ENCODE measurements at places on chromosomes 1 and 21.
A peak's percentile ranks its signal among the peaks of the same experiment; 100 is the strongest.

GRCh38 chr1:78619803-78620579 is at the start of gene IFI44L:
Gene IFI44L, plus strand, starts transcription at chr1:78620448. Its CDS starts 7,468 bp downstream, at chr1:78627916.
- DNase-seq = peak; percentile 34

GRCh38 chr1:157963713-157964112 is 29.7 kb upstream of the KIRREL1 start:
- peak; percentile 43 for DNase-seq

- DNase-seq = no peak
Measured at GRCh38 chr1:205068457-205069040, 15.7 kb downstream of the TMEM81 start.

DNA sequence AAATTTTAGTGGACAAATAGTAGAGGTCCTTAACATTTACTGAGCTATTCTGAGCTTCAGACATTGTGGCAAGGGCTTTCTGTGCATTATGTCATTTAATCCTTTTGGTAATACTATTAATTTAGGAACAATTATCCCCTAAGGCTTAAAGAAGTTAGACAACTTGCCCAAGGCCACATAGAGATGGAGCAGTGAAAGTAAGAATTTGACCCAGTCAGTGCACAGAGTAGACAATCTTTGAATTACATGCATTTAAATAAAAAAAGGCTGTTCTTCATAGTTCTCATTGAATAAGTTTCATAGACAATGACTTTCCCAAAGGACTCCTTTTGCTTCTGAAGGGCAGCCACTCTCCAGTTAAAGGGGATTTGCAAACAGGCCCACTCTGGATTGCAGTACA is 142.7 kb downstream of the RUNX1 start:
- no peak for DNase-seq

GRCh38 chr1:47378147-47378546 is 37.9 kb upstream of the FOXE3 start:
- DNase-seq = no peak

- DNase-seq = no peak
Measured at GRCh38 chr1:112298558-112298957, 97.5 kb upstream of the CTTNBP2NL start.

- DNase-seq = no peak
Measured at GRCh38 chr1:205706601-205707502, 26.5 kb upstream of the SLC45A3 start.
